ENCODE measurements at places on chromosomes 2 and 18.

- DNase-seq = peak; percentile 44
Measured at GRCh38 chr2:217785544-217786045, 217.2 kb downstream of the TNS1 start.

DNA sequence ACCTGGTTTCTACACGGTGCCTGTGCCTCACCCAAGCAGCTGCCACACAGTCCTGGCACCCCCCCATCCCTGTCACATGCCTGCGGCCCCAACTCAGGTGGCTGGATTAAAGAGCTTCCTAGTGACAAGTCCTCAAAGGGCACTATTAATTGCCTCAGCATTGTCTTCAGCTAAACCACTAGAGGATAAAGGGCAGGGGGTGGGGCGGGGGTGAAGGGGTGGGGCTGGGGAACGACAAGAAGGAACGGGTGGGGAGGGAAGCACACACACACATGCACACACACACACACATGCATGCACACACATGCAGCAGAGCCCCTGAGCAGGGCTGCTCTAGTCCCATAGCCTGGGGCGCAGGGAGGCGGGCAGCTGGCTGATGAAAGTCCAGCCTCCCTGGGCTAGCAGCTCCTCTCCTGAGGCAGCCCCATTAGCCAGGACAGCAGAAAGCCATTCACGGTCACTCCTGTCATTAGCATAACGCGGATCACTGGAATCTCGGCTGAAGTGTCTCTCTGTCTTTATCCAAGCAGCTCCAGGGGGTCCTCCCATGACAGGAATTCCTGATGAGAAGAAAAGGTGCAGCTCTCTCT is 7.4 kb upstream of the TEX261 start:
- no peak for DNase-seq

DNA sequence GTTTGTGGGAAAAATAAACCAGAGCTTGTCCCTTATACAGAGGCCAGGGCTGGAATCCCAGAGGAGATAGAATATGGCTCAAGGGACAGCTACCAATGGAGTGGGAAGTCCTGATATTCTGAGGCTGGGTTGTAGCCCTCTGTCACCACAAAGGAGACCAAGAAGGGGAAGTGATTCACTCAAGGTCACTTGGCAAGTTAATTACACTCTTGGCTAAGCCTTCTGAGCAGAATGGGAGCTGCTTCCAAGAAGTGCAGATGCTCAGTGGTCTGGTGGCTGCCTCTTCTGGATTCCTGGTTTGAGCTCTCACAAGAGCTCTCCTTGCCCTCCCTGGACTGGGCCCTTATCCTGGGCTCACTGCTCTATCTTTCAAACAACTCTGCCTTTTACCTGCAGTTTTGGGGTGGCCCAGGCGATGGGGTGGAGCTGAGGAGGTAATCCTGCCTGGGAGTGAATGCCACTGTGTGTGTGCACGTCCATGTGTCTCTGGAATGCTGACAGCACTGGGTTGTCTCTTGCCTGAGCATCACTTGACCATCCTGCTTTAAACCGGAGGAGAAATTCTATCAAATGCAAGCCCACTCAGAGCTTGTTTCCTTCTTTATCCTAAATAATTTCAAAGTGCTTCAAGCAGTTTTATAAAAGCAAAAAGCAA is 168.2 kb downstream of the KCNS3 start:
- no peak for DNase-seq

DNA sequence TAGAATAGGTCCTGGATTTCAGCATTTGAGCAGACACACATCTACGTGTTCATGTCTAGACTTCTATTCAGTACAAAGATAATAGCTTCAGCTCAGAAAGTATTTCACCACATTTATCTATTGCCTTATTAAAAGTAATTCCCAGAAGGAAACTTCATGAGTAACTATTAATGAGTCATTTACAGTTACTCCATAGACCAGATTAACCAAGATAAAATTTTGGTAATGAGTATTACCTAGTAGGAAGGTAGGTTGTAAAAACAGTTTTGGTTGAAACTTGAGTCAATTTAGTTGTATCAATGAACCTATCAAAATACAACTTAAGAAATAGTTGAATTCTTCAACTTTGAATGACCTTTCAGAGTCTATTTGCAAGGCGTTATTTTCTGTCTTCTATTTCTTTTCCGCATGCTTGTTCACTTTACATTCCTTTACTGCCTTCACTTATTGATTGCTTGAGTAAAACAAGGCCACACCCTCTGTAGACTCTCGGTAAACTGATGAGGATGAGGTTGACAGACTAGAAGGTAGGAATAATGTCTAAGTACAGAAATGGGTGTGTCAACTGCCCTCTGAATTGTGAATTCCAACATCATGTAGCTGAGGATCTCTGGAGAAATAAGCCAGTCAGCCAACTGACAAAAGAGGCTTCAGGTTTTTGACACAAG is 1165.6 kb upstream of the ZEB2 start:
- no peak for DNase-seq

GRCh38 chr2:217706095-217706494 is 296.7 kb downstream of the TNS1 start:
- DNase-seq = no peak

GRCh38 chr2:15667809-15668556 is 76.3 kb downstream of the DDX1 start:
- no peak for DNase-seq

GRCh38 chr2:197852108-197852507 is 47.7 kb downstream of the PLCL1 start:
- no peak for DNase-seq

DNA sequence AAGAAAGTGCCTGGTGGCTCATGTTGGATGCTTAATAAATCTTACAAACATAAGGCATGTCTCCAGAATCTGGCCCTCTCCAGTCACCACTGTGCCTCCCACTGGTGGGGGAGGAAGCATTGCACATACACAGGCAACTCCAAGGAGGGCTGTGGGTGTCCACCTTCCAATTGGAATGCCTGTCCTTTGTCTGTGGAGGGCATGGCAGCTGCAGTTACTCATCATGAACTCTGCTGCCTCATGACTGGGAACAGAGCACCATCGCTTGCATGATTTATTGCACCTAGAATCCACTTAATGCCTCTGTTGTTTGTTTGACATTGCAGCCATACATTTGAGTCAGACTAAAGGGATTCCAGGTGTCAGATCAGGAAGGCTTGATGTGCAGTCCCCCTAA is 278.9 kb downstream of the PRKCE start:
- no peak for DNase-seq

DNA sequence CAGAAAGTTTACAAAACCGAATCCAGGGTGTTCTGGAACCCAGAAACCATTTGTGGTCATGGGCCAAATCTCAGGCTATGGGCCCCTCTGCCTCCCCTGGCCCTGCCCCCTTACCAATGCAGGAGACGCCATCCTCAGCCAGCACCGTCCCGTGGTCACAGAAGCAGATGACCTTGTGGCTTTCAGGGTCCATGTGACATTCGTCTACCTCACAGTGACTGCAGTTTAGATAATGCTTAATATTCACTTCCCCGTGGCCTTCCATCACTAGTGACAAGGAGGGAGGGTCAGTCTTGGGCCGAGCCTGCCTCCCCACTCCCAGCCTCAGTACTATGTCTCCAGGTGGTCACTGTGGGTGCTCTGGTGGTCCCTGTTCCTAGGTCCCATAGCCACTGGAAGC is 111.6 kb downstream of the CLIP4 start:
- no peak for DNase-seq

- DNase-seq = no peak
Measured at GRCh38 chr18:48926420-48926857, 24.3 kb downstream of the SMAD7 start.

DNA sequence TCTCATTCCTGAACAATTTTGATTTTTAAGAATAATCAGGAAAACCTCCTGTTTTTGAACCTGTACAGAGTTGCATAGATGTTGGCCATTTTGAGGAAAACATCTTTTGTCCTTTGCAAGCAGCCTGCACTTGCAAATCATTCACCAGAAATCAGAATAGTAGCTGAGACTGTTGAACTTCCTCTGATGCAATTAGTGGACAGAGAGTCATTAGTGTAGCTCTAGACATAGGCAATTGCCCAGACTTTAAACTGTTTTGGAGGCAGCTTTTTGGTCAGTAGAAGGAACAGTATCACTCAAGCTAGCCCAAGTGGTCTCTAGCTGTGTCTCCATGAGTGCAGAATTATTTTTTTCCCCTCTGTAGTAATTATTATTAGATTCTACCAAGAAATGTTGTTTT is 326.1 kb downstream of the PIK3C3 start:
- DNase-seq = no peak

GRCh38 chr2:20179755-20180594 is 45.0 kb downstream of the SDC1 start:
- DNase-seq = no peak

DNA sequence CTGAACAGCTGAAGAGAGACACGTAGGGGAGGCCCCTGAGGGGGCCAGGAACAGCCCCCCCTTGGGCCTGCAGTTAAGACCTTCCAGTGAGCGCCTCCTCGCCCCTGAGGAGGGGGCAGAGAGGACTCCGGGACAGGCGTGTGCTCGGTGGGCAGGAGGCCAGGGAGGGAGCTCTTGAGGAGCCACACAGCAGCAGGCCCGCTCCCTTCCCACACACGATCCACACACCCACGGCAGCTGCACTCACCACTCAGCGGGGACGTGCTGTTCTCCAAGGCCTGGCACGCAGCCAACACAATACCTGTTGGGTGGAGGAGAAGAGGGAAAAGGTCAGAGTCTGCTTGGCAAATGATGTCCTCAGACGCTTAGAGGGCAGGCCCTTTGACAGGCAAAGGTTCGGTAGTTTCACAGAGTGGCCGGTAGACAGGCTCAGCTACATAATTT is 39.0 kb downstream of the TGFA start:
- DNase-seq = no peak

DNA sequence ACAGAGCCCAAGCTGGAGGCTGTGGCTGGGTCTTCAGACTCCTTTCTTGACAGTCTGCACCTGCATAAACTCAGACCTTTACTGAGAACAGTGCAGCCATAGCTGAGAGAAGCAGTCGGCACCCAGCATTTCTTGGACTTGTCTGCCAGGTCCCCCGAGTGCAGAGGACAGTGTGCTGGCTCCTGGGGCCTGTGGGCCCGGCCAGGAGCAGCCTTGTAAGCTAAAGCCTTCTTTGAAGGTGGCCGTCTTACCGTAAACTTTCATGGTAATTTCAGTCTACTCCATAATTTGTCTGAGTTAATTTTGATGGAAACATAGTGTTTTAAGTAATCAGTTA is 70.9 kb downstream of the LRRFIP1 start:
- DNase-seq = no peak

DNA sequence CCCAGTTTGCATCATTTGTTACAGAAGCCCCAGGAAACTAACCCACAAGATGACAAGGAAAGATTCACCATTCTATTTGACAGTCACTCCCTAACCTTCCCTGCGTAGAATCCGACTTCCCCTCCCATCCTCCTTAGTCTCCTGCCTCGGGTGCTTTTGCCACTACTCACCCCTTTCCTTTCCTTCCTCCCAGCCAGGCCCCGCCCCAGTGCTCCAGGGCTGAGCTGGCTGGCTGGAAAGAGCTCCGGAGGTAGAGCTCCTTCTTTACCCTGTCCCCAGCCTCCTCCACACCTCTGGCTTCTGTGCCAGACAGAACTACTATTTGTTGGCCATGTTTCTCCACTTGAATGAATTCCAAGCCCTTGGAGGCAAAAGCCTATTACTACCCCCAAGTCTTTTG is 317.6 kb upstream of the NCKAP5 start:
- DNase-seq = no peak

GRCh38 chr18:51123936-51124486 is 73.5 kb downstream of the MEX3C start:
- DNase-seq = no peak

DNA sequence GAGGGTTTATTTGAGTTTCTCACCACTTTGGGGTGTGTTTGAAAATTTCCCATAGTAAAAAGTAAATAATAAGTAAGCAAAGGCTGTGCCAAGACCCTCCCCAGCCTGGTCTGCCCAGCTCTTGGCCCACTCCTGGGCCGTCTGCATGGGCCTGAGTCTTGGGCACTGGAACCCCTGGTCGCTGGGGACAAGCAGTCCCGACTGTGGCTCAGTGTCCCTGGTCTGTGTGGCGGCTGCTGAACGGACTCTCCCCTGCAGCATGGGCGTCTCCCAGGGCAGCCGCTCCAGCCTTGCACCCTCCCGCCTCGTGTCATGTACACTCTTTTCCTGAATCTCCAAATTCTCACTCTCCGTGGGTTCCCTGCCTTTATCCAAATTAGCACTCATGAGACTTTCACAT is 7.2 kb upstream of the ASPRV1 start:
- DNase-seq = no peak

DNA sequence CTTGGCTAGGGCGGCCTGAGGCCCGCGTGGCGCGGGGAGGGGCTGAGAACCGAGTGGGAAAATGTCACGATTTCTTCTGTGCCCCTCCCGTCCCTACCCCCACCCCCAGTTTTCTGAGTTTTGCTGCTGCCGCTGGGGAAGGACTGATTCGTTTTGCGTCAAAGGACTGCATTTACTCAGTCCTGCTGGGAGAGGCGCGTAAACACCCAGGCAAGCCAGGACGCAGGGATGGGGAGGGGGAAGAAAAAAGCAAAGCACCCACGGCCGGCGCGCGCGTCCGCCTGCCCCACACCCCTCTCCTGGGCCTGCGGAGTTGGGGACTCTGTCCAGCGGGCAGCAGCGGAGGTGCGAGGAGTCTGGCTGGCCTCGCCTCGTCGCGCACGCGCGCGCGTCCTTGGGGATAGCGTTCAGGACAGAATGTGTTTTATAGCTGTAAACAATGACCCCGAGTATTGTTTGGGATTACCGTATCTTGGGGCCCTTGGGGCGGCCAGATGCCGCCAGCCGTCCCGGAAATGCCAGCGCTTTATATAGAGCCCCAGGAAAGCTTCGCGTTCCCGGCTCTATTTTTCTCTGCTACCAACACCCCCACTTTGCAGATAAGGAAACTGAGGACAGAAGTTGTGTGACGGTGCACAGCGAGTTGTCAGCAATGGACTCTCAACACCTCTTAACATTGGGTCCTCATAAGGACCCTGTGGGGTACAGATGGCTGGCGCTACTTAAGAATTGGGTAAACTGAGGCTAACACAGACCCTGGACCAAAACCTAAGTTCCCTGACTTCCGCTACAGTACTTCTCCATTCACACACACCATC is 1.7 kb upstream of the FOSL2 start:
- DNase-seq = no peak

DNA sequence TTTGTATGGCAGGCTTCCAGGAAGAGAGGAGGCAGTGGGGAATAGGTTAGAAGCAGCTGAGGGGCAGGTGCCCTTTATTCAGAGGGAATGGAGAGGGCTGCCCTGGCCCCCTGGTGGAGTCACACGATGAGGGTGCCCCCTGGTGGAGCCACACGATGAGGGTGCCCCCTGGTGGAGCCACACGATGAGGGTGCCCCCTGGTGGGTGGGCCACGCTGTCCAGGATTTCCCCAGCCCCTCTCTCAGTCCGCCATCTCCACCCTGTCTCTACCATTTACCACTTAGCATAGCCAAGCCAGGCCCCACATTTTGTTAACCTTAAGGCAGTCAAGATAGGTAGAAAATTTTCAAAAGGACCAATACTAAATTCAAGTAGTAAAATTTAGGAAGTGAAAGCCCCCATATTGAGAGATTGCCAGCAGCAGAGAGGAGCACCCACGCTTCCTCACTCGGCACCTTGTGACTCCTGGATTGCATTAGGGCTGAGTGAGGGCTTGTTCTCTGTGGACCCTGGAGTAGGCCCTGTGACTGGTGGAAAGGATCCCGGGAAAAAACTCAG is 10.4 kb upstream of the FAM228A start:
- DNase-seq = peak; percentile 8

Measured in T follicular helper cell (primary cell).